Hair follicle dermal papilla cell (primary cell): ENCODE measurements at places on chromosomes 5 and 9. TPM values are rescaled to one million over a fixed set of nuclear protein-coding genes. Genes with fewer than 3 reads are reported as not detected.

Gene SFXN1
- 79.7 and 83.4 TPM in 2 replicates for total RNA-seq

Gene ACTBL2
- total RNA-seq = not detected in 2 replicates

Gene WDR31
- 1.6 and 2.2 TPM in 2 replicates for total RNA-seq

Gene ADAMTS13
- total RNA-seq = 1.8 and 2.4 TPM in 2 replicates

Gene COL15A1
- total RNA-seq = 6.6 and 29.7 TPM in 2 replicates

Gene F2RL1
- total RNA-seq = 2.6 and 3.9 TPM in 2 replicates

Gene GADD45G
- 0.61 and 0.81 TPM in 2 replicates for total RNA-seq

Gene ST6GALNAC4
- 30.8 and 31.7 TPM in 2 replicates for total RNA-seq

Gene ZFP2
- total RNA-seq = 1.3 TPM in 2 replicates

Gene PFN3
- total RNA-seq = not detected in 2 replicates

Gene C5orf52
- not detected in 2 replicates for total RNA-seq

Gene SEMA4D
- 0.12 and 0.81 TPM in 2 replicates for total RNA-seq

Gene DNAH5
- total RNA-seq = 0.65 and 0.97 TPM in 2 replicates

Gene ZNF883
- 4.7 and 6.3 TPM in 2 replicates for total RNA-seq

Gene HSPA9
- 342 and 357 TPM in 2 replicates for total RNA-seq

Gene GDA
- total RNA-seq = not detected in 2 replicates

Gene CCNG1
- 324 and 367 TPM in 2 replicates for total RNA-seq
